ENCODE measurements at places on chromosomes 11 and 22.

DNA sequence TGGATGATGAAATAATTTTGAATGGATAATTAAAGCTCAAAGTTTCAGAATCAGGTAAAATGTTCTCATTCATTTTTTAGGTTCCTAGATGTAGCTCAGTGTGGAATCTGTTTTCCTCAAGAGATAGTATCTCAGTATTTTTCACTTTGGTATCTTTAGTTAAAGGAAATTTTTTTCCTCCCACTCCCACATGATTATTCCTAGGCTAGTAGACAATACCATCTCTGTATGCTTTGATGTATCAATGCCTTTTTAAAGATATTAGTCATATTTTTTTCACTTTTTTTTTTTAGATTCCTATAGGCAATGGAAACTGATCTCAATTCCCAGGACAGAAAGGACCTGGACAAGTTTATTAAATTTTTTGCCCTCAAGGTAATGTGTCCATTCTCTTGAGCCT is 26.6 kb downstream of the ATG13 start:
- DNase-seq = no peak

DNA sequence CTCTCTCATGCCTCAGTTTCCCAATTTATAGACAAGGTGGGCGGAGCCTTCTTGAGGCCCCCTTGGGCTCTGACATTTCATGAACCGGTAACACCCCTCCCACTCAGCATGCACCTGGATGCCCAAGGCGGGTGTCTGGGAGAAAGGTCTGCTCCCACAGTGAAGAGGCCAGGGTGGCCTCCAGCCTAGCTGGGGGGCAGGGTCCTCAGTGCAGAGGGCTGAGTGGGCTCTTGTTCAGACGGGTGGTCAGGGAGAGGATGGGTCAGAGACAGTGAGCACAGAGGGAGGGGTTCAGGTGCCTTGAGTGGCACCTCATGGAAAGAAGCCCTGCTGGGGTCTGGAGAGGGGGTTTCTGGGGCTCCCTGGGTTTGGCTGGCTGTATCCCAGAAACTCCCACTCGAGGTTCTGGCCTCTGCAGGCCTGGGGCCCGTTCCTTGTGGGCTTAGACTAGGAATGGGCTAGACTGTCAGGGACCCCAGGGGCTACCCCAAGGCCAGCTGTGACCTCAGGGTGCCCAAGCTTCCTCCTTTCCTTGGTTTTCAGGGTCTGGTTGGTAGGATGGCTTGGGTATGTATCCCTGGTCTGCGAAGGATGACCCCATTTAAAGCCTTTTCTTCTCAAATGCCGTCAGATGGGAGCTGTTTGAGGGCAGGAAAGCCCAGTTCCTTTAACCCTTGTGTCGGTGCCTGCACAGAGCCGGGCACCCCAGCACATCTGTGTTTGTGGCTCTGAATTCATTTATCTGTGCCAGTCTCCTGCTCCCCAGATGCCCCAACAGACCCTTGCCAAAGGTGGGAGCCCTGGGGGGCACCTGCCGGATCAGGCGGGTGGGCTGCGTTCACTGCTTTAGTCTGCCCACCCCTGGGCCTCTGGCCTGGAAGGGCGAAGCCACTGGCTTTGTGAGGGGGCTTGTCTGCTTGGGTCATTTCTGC is 1.2 kb downstream of the SYNGR1 start:
- DNase-seq = no peak

- no peak for DNase-seq
Measured at GRCh38 chr11:74696939-74697675, 34.1 kb downstream of the CHRDL2 start.

GRCh38 chr11:130462931-130463330 is 14.5 kb downstream of the ADAMTS15 start:
- no peak for DNase-seq

DNA sequence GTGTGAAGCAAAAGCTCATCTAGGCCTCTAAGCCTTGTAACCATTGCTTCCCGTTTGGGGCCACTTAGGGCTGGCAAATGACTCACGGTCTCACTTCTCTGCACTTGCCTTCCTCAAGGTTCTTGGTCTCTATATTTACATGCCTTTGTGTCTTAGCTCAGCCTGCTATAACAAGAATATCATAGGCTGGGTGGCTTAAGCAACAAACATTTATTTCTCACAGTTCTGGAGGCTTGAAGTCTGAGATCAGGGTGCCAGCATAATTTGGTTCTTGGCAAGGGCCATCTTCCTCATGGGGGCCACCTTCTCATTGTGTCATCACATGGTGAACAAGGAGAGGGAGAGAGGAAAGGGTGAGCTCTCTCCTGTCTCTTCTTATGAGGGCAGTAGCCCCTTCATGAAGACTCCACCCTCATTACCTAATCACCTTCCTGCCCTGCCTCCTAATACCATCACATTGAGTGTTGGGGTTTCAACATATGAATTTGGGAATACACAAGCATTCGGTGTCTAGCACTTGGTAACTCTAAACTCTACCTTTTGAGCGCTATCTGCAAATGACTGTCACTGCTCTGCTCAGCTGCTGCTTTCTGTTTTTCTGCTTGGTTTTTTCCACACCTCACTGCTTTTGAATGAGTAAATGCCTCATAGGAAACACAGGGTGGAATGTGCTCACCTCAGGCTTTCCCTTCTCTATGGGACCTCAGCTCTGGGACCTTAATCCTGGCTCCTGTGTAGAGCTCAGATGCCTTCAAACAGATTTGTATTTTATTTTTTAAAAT is 16.2 kb upstream of the ME3 start:
- no peak for DNase-seq

DNA sequence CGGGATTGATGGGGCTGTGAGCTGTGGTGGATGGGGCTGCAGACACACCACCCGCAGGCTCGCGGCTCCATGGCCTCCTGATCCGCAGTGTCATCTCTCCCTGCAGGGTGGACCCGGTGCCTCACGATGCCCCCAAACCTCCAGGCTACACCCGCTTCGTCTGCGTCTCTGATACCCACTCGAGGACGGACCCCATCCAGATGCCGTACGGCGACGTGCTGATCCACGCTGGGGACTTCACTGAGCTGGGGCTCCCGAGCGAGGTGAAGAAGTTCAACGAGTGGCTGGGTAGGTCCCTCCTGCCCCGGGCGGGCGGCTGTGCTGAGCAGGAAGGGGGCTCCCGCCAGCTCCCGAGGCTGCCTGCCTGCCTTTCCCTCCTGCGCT is 23.1 kb downstream of the MPPED1 start:
- no peak for DNase-seq

GRCh38 chr11:68998390-68998911 is 14.6 kb downstream of the MRGPRF start:
- peak; percentile 94 for DNase-seq

GRCh38 chr11:59222464-59223060 is 9.8 kb upstream of the MPEG1 start:
- no peak for DNase-seq

- no peak for DNase-seq
Measured at GRCh38 chr11:82895437-82896091, 4.7 kb downstream of the PRCP start.

DNA sequence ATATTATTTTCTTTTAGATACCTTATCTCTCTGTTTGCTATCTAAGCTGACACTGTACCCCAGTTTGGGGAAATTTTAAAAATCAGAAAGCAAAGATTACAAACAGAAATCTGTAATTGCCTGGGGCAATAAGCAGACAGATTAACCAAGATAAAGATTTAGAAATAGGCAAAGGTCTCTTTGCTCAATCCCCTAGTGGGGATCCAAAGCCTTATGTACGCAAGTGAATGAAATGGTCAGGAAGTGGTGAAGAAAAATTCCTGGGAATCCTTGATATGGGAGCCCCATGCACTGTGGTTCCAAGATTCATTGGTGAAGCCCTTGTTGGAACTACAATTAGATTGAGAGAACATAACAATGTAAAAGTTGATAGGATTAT is 139.5 kb upstream of the GUCY1A2 start:
- no peak for DNase-seq

GRCh38 chr11:37946155-37946766 is 1348.2 kb upstream of the RAG2 start:
- peak; percentile 37 for DNase-seq

DNA sequence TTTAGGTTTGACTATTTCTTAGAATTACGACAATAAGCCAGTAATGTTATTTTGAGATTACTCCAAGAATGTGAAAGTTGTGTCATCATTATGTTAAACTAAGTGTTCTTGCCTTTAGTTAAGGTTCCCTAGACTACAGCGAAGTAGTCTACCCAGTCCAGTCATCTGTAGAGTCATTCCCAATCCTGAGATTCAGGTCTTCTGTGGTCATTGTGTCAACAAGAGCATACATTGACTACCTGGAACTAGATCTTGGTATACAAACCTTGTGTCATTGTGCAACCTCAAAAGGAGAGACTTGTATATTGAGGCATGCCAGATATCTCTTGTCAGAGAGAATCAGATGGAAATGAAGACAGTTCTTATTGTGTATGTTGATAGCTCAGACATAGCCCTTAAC is 115.9 kb downstream of the ATM start:
- no peak for DNase-seq

Data from NCI-H510A treated with DMSO at 0.1 percent for 48 hours (cell line).